ENCODE measurements at places on chromosomes 13 and 19.
A peak's percentile ranks its signal among the peaks of the same experiment; 100 is the strongest.

DNA sequence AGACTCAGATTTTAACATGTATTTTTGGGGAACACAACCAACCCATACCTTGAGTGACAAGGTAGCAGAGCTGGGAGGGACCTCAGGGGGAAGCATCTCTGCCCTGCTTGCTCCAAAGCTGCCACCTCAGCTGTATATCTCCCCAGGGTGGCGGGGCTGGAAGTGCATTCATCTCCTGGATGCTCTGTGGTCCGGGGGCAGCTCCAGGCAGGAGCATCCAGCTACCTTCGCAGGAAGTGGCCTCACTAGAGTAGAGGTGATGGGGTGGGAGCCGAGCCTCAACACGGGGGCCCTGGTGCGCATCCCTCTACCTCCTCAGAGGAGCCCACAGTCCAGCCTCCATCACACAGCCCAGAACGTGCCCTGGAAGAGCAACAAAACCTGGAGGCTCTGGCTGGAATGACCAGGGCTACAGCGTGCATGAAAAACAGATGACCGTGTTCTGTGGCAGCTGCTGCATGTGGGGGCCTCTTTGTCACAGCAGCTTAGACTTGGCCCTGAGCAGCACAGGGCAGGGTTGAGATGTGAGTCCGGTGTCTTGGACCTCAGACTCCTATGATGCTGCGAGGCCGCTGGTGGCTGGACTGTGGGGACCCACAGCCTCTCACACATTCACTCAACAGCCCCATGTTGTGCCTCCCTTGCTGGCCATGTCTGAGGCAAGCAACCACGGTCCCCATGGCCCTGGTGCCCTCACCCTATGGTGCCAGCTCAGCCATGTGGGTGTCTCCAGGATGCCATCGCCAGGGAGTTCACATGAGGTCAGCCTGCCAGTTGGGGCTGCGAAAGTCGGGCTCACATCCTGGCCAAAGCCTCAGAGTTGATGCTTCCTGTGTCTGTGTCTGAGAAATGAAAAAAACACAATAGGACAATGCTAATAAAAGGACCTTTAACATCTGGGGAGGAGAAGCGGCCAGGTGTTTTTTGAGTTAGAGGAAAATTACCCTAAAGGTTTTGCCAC is 17.1 kb upstream of the GAS6 start:
- DNase-seq, result no peak

GRCh38 chr13:29511980-29512379 is 83.5 kb downstream of the SLC7A1 start:
- no peak for DNase-seq

GRCh38 chr13:99361197-99361596 is 54.0 kb upstream of the GPR183 start:
- peak; percentile 11 for DNase-seq

DNA sequence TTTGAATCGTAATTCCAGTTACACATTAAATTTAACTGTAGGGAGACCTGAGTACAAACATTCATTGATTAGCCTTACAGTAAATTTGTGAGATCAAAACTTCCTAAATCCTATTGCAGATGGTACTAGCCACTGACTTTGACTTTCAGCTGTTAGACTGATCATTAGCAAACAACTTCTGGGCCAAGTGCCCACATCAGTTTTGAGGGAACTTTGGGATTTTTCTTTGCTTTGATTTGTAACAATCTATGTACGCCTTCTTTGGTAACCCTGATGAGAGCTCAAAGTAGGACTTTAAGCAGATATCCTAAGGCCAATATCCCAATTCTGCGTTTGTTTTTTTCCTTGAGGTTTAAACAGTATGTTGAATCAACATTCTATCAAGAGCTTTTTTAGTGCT is 131.5 kb downstream of the DLEU7 start:
- no peak for DNase-seq

GRCh38 chr13:43835701-43836100 is 43.8 kb downstream of the CCDC122 start:
- DNase-seq, result no peak

- no peak for DNase-seq
These were observed 130.0 kb downstream of the SIPA1L3 start for GRCh38 chr19:38036707-38037611.

GRCh38 chr19:12199757-12200419 is 37.0 kb downstream of the ZNF136 start:
- DNase-seq, result no peak

- no peak for DNase-seq
These were observed 94.1 kb downstream of the PCCA start for GRCh38 chr13:100182900-100183490.

DNA sequence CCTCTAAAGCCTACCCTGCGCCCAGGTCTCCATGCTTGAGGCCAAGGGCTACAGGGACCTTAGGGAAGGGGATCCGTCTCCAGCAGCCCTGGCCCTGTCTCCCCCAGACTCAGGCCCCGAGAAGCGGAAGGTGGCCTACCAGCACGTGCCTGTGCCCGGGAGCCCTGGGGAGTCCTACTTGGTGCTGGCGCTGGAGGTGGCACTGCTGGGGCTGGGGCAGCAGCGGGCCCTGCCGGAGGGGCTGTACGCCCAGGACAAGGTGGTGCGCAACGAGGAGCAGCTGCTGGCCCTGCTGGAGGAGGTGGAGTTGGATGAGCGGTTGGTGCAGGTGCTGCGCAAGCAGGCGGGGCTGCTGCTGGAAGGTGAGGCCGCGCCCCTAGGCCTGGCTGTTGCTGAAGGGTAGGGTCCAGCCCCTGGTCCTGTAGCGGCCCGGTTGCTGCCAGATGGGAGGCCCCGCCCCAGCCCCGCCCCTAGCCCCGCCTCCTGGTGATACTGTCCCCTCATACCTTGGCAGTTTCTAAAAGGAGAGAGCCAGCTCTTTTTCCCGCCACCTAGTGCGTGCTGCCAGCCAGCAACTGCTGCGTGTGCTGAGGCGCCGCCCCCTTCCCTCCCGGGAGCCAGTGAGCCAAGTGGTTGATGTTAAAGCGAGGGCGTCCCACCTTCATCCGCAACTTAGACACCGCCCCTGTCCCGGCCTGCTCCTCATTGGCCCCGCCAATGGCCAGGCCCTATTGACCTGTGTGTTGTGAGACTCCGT is 22.6 kb downstream of the ZSWIM4 start:
- no peak for DNase-seq

DNA sequence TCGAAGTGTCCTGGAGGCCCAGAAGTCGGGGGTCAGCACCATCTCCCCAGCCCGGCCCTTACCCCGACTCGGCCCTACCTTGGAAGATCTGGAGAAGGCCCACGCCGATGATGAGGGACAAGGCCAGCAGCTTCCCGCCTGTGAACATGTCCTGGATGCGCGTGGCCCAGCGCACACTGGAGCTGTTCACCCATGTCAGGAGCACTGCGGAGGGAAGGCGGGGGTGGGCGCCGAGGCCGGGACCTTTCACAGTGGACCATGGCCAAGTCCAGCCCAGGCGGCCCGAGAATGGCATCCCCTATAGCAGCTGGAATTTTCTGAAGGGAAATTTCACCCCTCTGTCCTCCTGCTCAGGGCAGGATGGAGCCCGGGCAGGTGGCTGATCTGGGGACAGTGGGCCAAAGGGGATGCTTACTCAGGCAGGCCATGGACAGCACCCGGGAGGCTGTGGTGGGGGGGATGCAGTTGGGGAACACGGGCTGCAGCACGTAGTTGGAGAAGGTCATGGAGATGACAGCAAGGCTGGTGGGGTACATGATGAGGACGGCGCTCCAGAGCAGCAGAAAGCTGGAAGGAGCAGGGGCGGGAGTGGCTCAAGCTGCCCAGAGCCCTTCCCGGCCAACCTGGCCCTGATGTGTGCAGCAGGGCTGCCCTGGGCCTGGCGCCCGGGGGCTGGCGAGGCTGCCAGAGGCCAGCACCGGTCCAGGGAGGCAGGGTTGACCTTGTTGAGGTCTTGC is 13.0 kb downstream of the SLC7A10 start:
- no peak for DNase-seq

DNA sequence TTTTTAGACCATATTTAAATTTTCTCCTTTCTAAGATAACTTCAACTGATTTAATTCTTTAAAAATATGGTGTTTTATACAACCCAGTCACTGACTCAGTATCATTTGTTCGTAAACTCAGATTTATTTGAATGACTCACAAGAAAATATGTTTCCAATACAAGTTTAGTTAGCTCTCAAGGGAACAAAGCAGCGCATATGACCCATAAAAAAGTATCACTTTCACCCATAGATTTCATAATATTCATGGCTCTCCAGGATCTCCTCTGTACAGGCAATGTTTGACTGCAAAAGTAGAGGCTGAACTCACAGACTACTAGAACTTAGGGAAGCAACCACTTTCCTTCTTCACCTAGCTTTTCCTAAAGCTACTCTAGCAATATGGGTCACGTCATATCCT is 405.6 kb upstream of the PCDH9 start:
- DNase-seq, result no peak

DNA sequence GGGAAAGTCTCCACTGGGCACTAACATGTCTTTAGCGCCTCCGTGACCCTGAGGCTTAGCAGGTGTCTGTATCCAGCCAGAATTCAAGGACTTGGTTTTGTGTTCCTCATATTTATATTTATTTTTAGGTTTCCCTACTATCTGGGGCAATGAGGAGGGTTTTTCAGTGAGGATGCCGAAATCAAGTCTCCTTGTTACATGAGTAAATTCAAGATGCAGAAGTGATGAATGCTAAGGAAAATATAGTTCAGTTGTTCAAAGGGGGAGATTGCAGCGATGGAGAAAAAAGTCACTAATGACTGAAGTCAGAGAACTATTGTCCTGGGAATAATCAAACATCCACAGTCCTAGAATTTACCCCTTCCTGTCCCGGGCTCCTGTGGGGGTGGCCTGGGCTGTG is 791 bp upstream of the ADGRE2 start:
- DNase-seq, result no peak

DNA sequence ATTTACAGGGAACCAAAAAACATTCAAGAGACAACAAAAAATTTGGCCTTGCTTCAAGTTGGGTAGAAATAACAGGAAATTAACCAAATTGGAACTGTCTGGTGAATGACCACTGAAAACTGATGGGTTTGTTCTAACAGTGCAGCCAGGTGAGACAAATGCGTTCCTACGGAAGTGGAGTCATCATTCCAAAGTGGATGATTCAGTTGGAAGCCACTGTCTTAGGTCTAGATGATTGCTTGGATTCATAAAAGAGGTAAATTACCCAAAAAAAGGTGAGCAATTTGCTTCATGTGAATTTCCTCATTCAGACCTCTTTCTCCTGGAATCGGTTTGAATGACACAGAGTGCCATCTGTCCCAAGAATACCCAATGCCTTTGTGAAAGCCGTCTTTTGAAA is 87.1 kb upstream of the IPO5 start:
- DNase-seq, result no peak

- no peak for DNase-seq
These were observed 6.8 kb upstream of the MBNL2 start for GRCh38 chr13:97215325-97215724.

DNA sequence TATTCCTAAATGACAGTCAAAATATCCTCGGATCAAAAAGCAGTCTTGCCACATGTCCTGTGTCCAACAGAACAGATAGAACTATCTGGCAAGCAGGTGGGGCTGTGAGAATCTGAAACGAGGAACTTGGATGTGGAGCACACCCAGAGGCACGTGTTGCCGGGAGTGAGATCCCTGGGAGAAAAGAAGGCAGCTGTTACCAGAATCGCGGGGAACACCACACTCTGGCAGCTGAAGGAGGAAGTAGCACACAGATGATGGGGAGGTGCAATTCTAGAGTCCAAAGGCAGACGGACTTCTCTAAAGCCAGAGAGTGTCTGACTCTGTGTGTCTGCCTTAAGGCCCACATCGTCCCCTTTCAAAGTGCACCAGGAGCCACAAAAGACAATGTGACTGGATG is 22.3 kb downstream of the SLC7A1 start:
- peak; percentile 49 for DNase-seq

GRCh38 chr19:11286312-11286974 is 9.5 kb upstream of the TSPAN16 start:
- peak; percentile 76 for DNase-seq

GRCh38 chr19:6501740-6502648 is at the start of gene TUBB4A:
Gene TUBB4A (minus strand): TSS chr19:6502309. CDS start chr19:6502212, 97 bp downstream.
- no peak for DNase-seq

- peak; percentile 29 for DNase-seq
These were observed 19.3 kb upstream of the SDHAF1 start for GRCh38 chr19:35975608-35976214.

DNA sequence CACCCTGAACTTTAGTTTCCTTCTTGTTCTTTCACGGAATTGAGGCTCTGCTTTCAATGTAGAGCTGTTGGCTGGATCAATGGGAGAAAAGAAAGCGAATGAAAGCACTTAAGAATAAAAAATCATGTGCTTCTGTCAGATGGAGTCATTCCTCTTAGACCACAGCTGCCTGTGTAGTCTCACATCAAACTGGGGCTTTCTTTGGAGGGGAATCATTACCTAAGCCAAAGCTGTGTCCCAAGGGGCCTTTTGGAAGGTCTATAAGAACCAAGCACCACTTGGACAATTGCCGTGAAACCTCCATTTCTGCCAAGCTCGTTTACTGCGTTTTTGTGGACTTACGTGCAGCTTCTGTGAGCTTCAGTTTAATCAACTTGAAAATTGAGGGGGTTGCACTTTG is 44.2 kb upstream of the RNF113B start:
- no peak for DNase-seq

DNA sequence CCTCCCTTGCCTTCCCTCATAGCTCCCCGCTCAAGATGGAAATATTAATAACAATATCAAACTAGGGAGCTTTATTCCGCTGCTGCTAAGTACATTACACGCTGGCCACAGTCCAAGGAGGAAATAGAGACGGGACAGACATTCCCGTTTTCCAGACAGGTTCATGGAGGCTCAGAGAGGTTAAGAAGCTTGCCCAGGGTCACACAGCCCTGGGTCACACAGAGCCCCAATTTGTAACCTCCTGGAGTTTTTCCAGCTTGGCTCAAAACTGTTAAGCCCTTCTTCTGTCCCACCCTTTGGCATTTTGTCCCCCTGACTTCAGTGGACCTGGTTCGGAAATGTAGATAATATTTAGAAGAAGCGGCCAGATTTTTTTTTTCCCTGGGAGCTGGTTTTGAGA is 2.0 kb downstream of the BICRA start:
- peak; percentile 47 for DNase-seq

DNA sequence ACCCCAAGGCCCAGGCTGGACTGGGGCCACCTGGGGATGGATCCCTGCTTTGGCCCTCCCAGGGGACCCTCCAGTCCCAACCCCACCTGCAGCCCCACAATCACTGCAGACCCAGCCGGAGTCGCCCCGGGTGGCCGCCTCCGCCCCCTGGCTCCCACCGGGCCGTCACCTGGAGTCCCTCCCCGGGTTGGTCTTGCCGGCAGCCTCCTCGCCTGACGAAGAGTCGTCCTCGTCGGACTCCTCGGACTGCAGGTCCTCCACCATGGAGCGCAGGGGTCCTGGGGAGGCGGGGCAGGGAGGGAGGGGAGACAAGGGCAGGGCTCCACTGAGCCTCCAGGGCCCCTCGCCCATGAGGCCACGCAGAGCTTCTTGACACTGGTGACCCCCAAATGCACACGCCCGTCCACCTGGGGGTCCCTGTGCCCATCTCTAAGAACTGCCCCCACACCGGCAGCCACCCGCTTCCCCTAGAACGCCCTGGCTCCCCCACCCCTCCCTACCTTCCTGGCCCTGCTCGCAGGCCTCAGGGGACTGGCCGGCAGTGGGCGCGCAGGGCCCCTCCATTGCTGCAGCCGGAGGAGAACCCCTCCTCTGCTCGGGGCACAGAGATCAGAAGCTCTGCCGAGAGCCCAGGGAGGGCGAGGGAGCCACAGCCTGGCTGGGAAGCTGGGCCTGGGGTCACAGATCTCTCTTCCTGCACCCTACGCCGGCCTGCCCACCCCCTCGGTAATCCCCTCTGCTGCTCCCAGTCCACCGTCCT is 63.4 kb downstream of the MLLT1 start:
- DNase-seq, result no peak

- DNase-seq, result no peak
These were observed 7.1 kb downstream of the ZFP14 start for GRCh38 chr19:36371886-36372285.

- no peak for DNase-seq
These were observed 135.7 kb downstream of the CRYL1 start for GRCh38 chr13:20389696-20390525.

- no peak for DNase-seq
These were observed 13.5 kb downstream of the MED25 start for GRCh38 chr19:49831592-49831991.
